ENCODE measurements at places on chromosomes 1 and 21.

DNA sequence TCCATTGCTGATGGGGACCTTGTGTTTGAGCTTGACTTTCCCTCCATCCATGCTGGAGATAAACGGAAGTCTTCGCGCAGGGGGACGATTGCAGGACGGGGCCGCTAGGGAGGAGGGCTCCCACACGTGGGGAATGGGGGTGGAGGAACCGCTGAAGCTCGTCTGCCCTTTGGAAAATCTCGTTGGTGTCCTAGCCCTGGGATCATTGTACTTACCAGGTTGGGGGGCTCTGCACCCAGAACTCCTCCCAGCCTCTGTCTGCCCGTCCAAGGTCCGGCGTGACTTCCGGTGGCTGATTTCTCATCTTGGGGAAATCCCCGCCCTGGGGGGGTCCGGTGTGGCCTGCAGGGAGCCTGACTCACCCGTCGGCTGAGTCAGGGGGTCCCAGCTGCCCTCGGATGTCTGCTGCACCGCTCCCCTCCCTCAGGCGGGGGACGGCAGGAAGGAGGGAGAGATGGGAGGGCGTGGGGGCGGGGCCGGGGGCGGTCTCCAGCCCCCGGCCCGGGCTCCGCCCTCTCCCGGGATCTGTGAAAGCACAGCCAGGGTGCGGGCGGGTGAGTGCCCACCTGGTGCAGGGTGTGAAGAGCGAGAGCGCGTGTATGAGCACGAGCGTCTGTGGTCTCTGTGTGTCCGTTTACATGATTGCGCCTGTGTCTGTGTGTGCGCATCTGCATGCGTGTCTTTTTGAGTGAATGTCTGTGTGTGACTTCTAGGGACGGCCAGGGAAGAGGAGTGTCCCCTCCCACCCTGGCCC lies 35.8 kb downstream of the PIK3CD start:
- no peak for DNase-seq

- no peak for DNase-seq
Observed at GRCh38 chr1:235971020-235971419, 93.9 kb downstream of the NID1 start.

- DNase-seq: no peak
Observed at GRCh38 chr21:29163341-29164115, 33.1 kb downstream of the MAP3K7CL start.

DNA sequence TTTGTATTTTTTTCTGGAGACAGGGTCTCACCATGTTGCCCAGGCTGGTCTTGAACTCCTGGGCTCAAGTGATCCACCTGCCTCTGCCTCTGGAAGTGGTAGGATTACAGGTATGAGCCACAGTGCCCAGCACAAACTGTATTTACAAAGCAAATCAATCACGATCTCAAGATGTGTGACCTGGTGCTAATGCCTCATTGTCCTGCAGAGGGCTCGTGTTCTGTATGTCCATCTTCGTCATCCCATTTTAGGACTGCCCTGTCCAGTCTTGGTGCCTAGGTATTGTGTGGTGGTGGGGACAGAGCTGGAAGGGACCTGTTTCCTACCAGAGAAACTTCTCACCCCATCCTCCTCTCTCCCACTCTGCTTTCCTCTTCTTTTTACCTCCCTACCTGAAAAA lies 20.2 kb downstream of the PROK1 start:
- DNase-seq: no peak

GRCh38 chr1:165915480-165915879 lies 88.1 kb downstream of the UCK2 start:
- DNase-seq: no peak

GRCh38 chr1:59697150-59697800 lies 117.5 kb upstream of the HOOK1 start:
- DNase-seq: no peak

DNA sequence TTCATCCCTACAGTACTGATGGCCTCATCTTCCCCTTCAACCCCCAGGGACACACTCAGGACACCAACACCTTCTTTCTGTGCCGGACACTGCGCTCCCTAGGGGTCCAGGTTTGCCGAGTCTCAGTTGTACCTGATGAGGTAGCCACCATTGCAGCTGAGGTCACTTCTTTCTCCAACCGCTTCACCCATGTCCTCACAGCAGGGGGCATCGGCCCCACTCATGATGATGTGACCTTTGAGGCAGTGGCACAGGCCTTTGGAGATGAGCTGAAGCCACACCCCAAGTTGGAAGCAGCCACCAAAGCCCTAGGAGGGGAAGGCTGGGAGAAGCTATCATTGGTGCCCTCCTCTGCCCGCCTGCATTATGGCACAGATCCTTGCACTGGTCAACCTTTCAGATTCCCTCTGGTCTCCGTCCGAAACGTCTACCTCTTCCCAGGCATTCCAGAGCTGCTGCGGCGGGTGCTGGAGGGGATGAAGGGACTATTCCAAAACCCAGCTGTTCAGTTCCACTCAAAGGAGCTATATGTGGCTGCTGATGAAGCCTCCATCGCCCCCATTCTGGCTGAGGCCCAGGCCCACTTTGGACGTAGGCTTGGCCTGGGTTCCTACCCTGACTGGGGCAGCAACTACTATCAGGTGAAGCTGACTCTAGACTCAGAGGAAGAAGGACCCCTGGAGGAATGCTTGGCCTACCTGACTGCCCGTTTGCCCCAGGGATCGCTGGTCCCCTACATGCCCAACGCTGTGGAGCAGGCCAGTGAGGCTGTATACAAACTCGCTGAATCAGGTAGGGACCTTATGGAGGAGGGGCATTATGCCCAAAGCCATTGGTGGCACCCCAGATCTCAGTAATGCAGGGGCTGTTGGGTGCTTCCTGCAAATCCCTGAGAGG lies 5.1 kb upstream of the LENEP start:
- no peak for DNase-seq

- no peak for DNase-seq
Observed at GRCh38 chr1:226549937-226550671, 1.5 kb downstream of the STUM start.

Measured in AG09309 (cell line).